ENCODE measurements at places on chromosomes 3 and 15. TPM values are rescaled to one million over a fixed set of nuclear protein-coding genes. Genes with fewer than 3 reads are reported as not detected.

DNA sequence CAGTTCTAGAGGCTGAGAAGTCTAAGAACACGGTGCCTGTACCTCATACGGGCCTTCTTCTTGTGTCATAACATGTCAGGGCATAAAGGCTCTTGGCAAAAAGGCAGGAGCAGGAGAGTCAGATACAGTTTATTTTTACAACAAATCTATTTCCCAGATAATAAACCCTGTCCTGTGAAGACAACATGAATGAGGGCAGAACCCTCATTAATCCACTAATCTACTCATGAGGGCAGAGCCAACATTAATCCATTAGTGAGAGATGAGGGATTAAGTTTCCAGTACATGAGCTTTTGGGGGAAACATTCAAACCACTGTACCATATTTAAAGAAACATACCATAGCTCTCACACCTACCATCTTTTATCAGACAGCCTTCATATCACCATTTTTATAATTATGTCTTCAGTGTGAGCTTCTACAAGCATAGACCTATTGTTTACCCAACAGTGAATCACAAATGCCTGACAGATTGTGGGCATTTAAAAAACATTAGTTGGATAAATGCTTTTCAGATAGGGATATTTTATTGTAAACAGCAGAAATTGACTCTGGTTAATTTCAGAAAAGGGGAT, 645.8 kb downstream of the GRM7 start:
- no peaks in the 10 kb centered on the region for H3K36me3 ChIP-seq
- H3K27ac ChIP-seq: no peak overlapping the region
- no peak for DNase-seq
- H3K4me3 ChIP-seq: no peak overlapping the region
- H3K4me1 ChIP-seq: no peaks in the 10 kb centered on the region

DNA sequence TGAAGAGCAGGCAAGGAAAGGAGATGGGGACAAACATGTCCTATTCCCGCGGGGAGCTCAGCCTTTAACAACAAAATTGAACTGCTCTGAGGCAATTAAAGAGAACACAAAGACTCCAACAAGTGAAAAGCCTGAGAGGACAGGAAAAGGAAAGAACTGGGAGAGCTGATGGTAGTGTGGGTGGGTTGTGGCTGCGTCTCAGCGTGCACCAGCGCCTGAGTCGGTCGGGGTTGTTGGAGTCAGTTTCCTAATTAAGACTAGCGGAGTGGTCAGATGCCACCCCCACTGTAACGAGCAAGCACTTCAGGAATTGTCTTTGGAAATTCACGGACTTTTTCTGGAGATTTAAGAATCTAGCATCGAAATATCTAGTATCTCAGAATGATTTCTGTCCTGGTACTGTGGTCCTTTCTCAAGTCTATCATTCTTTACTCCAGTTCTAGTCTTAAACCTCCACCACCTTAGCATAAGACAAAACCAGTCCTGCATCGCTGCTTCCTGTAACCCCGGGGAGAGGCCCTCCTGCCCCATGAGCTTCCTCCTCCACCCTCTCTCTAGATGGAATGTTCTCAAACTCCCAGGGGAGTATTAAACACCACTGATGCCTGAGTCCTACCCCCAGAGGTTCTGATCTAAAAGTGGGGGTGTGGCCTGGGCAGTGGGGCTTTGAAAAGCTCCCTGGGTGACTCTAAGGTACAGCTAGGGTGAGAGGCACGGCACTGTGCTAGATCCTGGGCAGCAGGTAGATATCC, 104.0 kb downstream of the CYP19A1 start:
- H3K27me3 ChIP-seq: peaks cover 4% of the 10 kb centered on the region
- H3K27ac ChIP-seq: no peak overlapping the region
- no peak for DNase-seq
- H3K4me1 ChIP-seq: no peaks in the 10 kb centered on the region
- no peaks in the 10 kb centered on the region for H3K36me3 ChIP-seq

GRCh38 chr3:119225121-119225520, 15.6 kb downstream of the B4GALT4 start:
- no peak overlapping the region for H3K4me3 ChIP-seq
- DNase-seq: no peak
- peaks cover 8% of the 10 kb centered on the region for H3K4me1 ChIP-seq
- H3K27me3 ChIP-seq: no peaks in the 10 kb centered on the region
- no peaks in the 10 kb centered on the region for H3K36me3 ChIP-seq

DNA sequence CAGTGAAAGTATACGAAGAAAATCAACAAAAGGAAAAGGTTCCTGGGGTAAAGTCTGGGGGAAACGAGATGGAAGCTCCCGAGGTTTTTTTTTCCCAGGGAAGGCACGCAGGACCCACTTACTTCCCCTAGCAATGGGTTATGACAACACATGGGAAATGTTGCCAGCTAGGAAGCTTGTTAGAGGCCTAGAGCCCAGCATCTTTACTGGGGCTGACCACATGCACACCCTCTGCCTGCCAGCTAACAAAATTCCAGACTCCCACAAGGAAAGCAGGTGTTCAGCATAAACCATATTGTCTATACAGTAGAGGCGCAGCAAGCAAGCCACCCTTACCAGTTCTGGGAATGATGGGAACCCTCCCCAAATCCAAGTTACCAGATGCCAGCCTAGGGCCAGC, 258.8 kb upstream of the NR2E3 start:
- H3K27ac ChIP-seq: no peak overlapping the region
- H3K4me3 ChIP-seq: no peak overlapping the region

- H3K27ac ChIP-seq: no peak overlapping the region
- H3K36me3 ChIP-seq: no peaks in the 10 kb centered on the region
- H3K27me3 ChIP-seq: no peaks in the 10 kb centered on the region
- no peak for DNase-seq
- H3K4me1 ChIP-seq: no peaks in the 10 kb centered on the region
- no peak overlapping the region for H3K4me3 ChIP-seq
Observed at GRCh38 chr3:60504827-60505457, 746.3 kb downstream of the FHIT start.

GRCh38 chr3:116785226-116785625, 75.6 kb downstream of the TUSC7 start:
- DNase-seq: no peak
- H3K36me3 ChIP-seq: no peaks in the 10 kb centered on the region
- no peak overlapping the region for H3K4me3 ChIP-seq
- no peaks in the 10 kb centered on the region for H3K27me3 ChIP-seq
- no peak overlapping the region for H3K27ac ChIP-seq

DNA sequence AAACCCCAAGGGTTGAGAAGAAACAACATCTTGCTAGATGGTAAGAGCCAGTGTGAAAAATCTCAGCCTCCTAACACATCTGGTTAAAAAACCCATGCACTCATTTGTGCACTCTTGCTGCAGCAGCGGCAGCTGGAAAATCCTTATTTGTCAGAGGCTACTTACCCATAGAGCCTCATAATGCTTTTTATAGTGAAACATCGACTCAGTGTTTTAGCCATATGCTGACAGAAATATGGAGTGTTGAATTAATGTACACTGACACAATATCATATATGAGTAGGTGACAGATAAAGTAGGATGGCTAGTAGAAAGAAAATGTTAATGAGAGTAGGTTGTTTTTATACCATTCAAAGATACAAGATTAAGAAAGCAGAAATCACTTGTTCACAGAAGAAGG, 13.0 kb downstream of the SLC9A9 start:
- H3K36me3 ChIP-seq: no peaks in the 10 kb centered on the region
- no peak for DNase-seq
- H3K27ac ChIP-seq: no peak overlapping the region
- H3K4me1 ChIP-seq: no peaks in the 10 kb centered on the region
- no peak overlapping the region for H3K4me3 ChIP-seq

GRCh38 chr3:122913539-122914100, 113.9 kb downstream of the SEMA5B start:
- no peak for DNase-seq
- H3K27ac ChIP-seq: no peak overlapping the region
- no peaks in the 10 kb centered on the region for H3K4me1 ChIP-seq
- H3K27me3 ChIP-seq: no peaks in the 10 kb centered on the region

GRCh38 chr3:195849322-195850074, 37.8 kb upstream of the MUC4 start:
- H3K4me3 ChIP-seq: no peak overlapping the region
- H3K27me3 ChIP-seq: no peaks in the 10 kb centered on the region
- DNase-seq: no peak
- H3K4me1 ChIP-seq: peaks cover 11% of the 10 kb centered on the region
- no peak overlapping the region for H3K27ac ChIP-seq

DNA sequence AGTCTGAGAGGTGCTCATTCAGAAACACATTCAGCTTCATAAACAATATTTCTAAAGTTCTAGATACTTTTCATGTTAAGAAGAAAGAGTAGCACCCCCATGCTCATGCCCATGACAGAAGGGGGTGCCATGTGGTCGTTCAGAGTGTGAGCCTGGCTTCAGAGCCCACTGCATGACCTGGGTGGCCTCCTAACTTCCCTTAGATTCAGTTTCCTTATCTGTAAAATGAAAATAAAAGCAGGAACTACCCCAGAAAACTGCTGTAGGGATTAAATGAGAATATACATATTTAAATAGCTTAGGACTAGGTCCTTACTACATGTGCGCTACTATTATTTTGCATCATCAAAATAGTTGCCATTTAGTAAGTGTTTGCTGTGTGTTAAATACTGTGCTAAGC, 69.2 kb downstream of the ABHD5 start:
- no peak overlapping the region for H3K27ac ChIP-seq
- no peaks in the 10 kb centered on the region for H3K36me3 ChIP-seq
- DNase-seq: no peak
- H3K27me3 ChIP-seq: no peaks in the 10 kb centered on the region

DNA sequence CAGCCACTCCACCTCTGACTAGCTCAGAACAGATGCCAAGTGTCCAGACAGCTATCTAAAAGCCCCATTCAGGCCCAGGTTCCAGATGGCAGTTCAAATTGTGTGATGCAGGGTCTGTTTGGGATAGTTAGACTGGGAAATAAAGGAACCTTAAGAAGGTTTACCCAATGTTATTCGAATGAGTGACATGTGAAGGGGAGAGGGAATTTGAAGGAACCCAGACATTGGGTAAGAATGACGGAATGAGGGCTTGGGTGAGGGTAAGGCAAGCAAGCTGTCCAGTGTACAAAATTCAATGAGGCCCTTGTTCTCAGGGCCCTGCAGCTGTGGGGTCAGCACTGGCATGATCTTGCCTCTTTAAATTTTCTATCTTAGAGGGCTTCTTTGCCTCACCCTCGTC, 34.1 kb downstream of the ATP13A5 start:
- no peak overlapping the region for H3K27ac ChIP-seq
- H3K4me1 ChIP-seq: no peaks in the 10 kb centered on the region
- no peaks in the 10 kb centered on the region for H3K27me3 ChIP-seq
- H3K36me3 ChIP-seq: no peaks in the 10 kb centered on the region
- DNase-seq: no peak

- peaks cover 11% of the 10 kb centered on the region for H3K4me1 ChIP-seq
- no peak overlapping the region for H3K27ac ChIP-seq
- H3K36me3 ChIP-seq: no peaks in the 10 kb centered on the region
- H3K27me3 ChIP-seq: no peaks in the 10 kb centered on the region
- DNase-seq: no peak
Observed at GRCh38 chr3:23948761-23949160, 3.7 kb downstream of the NR1D2 start.

- peaks cover 12% of the 10 kb centered on the region for H3K36me3 ChIP-seq
- peaks cover 5% of the 10 kb centered on the region for H3K4me1 ChIP-seq
- DNase-seq: peak; percentile 90
- H3K27ac ChIP-seq: peak within 1 kb of the TSS; percentile 80
- H3K27me3 ChIP-seq: no peaks in the 10 kb centered on the region
Observed at GRCh38 chr15:40405501-40406381, at the start of gene IVD. IVD (plus strand) TSS chr15:40405795; CDS start chr15:40405828, 33 bp downstream.

DNA sequence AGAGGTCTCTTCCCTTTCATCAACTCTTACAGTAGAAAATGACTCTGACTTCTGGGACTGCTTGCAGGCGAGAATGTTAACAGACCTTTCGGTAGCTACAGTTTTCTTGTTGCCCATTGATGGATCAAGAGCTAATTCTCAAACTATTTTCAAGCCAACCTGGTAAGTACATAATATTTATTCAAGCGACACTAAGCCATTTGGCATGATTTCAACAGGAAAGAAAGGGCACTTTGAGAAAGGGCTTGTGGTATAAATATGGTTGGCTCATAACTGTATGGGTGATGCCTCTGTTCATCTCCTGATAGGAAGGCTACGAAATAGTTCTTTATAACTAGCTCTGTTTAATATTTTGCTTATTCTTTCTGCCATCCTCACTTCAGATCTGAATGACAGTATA, 196.2 kb upstream of the CNTN4 start:
- H3K36me3 ChIP-seq: no peaks in the 10 kb centered on the region
- no peak for DNase-seq
- H3K27me3 ChIP-seq: no peaks in the 10 kb centered on the region
- H3K4me1 ChIP-seq: no peaks in the 10 kb centered on the region

- no peaks in the 10 kb centered on the region for H3K27me3 ChIP-seq
- no peaks in the 10 kb centered on the region for H3K36me3 ChIP-seq
- no peak overlapping the region for H3K4me3 ChIP-seq
- no peak for DNase-seq
Observed at GRCh38 chr3:125078951-125079674, 23.3 kb upstream of the HEG1 start.

GRCh38 chr3:36697229-36698001, 66.9 kb downstream of the DCLK3 start:
- no peaks in the 10 kb centered on the region for H3K27me3 ChIP-seq
- no peak for DNase-seq
- H3K4me3 ChIP-seq: no peak overlapping the region
- H3K27ac ChIP-seq: no peak overlapping the region
- no peaks in the 10 kb centered on the region for H3K4me1 ChIP-seq

DNA sequence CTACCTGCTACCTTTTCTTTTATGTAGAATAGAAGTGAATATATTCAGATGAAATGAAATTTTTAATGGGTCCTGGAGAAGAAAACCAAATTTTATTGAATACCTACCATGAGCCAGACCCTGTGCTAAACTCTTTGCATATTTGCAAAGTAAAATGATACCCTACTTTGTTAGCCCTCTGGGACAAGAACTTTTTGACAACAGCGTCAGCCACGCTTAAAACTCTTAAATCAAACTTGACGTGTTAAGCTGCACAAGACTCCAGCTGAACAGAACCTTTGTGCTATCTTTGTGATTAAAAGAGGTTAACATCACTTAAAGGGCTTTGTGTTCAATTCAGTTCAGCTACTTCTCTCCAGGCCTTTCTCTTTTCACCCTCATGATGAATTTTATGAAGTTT, 316.5 kb downstream of the MEX3B start:
- no peaks in the 10 kb centered on the region for H3K27me3 ChIP-seq
- H3K4me1 ChIP-seq: no peaks in the 10 kb centered on the region
- no peak for DNase-seq
- H3K4me3 ChIP-seq: no peak overlapping the region

- H3K27ac ChIP-seq: no peak overlapping the region
- H3K4me1 ChIP-seq: no peaks in the 10 kb centered on the region
- DNase-seq: no peak
- no peak overlapping the region for H3K4me3 ChIP-seq
- no peaks in the 10 kb centered on the region for H3K36me3 ChIP-seq
- no peaks in the 10 kb centered on the region for H3K27me3 ChIP-seq
Observed at GRCh38 chr3:49792371-49793150, 6.2 kb upstream of the IP6K1 start.

GRCh38 chr15:42085236-42085605, 9.1 kb downstream of the PLA2G4D start:
- no peaks in the 10 kb centered on the region for H3K36me3 ChIP-seq
- H3K4me3 ChIP-seq: no peak overlapping the region
- DNase-seq: no peak

CYFIP1 gene
- total RNA-seq: 47.3 TPM

ZNF620 gene
- 7.1 TPM for total RNA-seq

NEK10 gene
- 2.1 TPM for total RNA-seq

BFSP2 gene
- total RNA-seq: not detected

MAGI1 gene
- 18.1 TPM for total RNA-seq
